ENCODE measurements at places on chromosomes 12 and 14. TPM values are rescaled to one million over a fixed set of nuclear protein-coding genes. Genes with fewer than 3 reads are reported as not detected.
A peak's percentile ranks its signal among the peaks of the same experiment; 100 is the strongest.

The KCNK10 gene
- 0.13 TPM for total RNA-seq

DNA sequence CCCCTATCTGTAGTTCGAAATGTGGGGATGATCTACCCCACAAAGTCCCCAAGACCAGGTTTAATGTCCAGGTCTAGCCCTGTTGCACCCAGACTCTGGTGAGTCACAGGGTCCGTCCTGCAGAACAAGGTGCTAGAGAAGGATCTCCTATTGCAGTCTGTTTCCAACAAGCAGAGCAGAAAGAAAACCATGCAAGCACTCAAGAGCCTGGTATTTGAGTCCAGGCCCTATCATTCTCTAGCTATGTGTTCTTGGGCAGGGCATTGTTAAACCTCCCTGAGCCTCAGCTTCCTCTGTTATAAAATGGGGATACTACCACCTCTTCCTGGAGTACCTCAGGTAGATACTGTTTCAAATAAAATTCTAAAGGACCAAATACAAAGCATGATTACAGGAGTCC lies 24.4 kb downstream of the MAP3K9 start:
- no peaks in the 10 kb centered on the region for H3K27me3 ChIP-seq
- H3K27ac ChIP-seq, result no peak overlapping the region
- no peak overlapping the region for H3K4me3 ChIP-seq
- H3K4me1 ChIP-seq, result peaks cover 19% of the 10 kb centered on the region

The CIT gene
- 43.7 TPM for total RNA-seq

- DNase-seq, result peak; percentile 95
- H3K4me3 ChIP-seq, result peak overlapping the region; percentile 84
- H3K27me3 ChIP-seq, result no peaks in the 10 kb centered on the region
- H3K4me1 ChIP-seq, result peaks cover 15% of the 10 kb centered on the region
- peak overlapping the region; percentile 70 for H3K27ac ChIP-seq
Measured at GRCh38 chr14:23071244-23071920, 14.1 kb upstream of the CDH24 start.

- no peak for DNase-seq
- no peaks in the 10 kb centered on the region for H3K27me3 ChIP-seq
- no peaks in the 10 kb centered on the region for H3K36me3 ChIP-seq
- H3K27ac ChIP-seq, result no peak overlapping the region
- no peaks in the 10 kb centered on the region for H3K4me1 ChIP-seq
Measured at GRCh38 chr12:105492591-105493545, 162.4 kb downstream of the C12orf75 start.
